ENCODE measurements at places on chromosomes 13 and 19.

DNA sequence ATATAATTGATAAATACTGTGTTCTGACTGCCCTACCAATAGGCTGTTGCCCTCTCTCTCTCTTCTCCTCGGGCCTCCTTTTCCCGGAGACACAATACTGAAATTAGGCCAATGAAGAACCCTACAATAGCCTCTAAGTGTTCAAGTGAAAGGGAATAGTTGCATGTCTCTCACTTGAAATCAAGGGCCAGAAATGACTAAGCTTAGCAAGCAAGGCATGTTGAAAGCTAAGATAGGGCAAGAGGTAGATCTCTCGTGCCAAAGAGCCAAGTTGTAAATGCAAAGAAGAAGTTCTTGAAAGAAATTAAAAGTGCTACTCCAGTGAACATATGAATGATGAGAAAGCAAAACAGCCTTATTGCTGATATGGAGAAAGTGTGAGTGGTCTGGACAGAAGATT, 13.3 kb downstream of the KATNAL1 start:
- DNase-seq, result no peak

DNA sequence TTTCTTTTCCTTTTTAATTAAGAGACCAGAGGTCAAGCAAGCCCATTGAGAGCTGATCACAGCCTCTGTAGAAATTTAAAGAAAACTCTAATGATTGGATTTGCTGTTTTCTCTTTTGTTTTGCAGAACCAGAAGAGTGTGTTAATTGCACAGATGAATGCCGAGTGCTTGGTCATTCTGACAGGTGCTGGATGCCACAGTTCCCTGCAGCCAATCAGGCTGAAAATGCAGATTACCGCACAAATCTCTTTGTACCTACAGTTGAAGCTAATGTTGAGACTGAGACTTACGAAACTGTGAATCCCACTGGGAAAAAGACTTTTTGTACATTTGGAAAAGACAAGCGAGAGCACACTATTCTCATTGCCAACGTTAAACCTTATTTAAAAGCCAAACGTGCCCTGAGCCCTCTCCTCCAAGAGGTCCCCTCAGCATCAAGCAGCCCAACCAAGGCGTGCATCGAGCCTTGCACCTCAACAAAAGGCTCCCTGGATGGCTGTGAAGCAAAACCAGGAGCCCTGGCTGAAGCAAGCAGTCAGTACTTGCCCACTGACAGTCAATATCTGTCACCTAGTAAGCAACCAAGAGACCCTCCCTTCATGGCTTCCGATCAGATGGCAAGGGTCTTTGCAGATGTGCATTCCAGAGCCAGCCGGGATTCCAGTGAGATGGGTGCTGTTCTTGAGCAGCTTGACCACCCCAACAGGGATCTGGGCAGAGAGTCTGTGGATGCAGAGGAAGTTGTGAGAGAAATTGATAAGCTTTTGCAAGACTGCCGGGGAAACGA, 93.1 kb downstream of the PCDH17 start:
- DNase-seq, result no peak

DNA sequence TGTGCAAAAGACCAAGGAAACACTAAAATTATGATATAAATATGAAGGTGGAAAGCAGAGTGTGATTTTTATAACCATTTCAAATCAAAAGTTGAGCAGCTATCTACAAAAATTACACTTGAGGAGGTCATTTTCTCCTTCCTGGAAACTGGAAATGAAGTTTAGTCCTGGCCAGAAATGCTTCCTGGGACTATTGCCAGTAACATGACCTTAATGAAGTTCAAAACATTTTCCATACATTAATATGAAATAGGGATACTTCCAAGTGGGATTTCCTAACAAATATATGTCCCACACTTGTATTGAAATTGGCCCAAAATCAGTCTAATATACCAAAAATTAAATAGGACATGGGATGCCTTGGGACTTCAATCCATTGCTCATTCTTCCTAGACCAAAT, 1556.8 kb upstream of the MIR17HG start:
- no peak for DNase-seq

DNA sequence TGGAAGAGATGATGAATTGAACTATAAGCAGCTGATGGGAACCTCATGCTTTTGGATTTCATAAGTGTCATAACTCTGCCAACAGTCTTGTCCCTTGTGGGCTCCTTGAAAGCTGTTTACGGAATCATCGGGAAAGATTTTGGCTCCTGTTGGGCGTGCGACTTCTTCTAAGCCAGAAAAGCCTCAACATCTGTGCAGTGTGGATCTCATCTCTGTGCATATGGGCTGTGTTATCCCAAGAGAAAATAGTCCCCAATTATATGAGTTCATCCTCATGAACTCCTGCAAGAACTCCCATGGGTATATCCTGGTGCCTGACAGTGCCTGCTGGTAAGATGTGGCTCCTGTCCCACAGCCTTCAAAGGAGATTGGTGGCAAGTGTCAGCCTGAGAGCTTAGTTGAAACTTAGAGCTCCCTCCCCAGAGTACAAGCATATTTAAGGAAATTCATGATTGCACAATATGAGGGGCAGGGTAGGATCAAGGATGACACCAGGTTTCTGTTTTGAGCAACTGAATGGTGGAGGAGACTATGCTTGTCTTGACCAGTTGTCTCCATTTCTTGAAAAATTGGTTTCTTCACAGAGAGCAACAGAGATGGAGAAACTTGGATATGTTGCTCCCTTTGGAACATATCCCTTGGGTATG, 243.5 kb downstream of the ITGBL1 start:
- DNase-seq, result no peak

GRCh38 chr19:690203-690602, 5.0 kb downstream of the PRSS57 start:
- DNase-seq, result no peak

- DNase-seq, result no peak
Observed at GRCh38 chr19:45469945-45470761, 2.4 kb downstream of the FOSB start.

- DNase-seq, result no peak
Observed at GRCh38 chr13:43185226-43185625, 161.8 kb downstream of the DNAJC15 start.

GRCh38 chr19:55383279-55384130, 587 bp downstream of the TMEM238 start:
- peak; percentile 17 for DNase-seq

All from CD4-positive, alpha-beta T cell treated with Interleukin-6 at 100 ng/mL for 8 hours (primary cell).